CD4-positive, alpha-beta T cell treated with Interleukin-1 beta for 1 hour (primary cell): ENCODE measurements at places on chromosomes 1 and 21.

DNA sequence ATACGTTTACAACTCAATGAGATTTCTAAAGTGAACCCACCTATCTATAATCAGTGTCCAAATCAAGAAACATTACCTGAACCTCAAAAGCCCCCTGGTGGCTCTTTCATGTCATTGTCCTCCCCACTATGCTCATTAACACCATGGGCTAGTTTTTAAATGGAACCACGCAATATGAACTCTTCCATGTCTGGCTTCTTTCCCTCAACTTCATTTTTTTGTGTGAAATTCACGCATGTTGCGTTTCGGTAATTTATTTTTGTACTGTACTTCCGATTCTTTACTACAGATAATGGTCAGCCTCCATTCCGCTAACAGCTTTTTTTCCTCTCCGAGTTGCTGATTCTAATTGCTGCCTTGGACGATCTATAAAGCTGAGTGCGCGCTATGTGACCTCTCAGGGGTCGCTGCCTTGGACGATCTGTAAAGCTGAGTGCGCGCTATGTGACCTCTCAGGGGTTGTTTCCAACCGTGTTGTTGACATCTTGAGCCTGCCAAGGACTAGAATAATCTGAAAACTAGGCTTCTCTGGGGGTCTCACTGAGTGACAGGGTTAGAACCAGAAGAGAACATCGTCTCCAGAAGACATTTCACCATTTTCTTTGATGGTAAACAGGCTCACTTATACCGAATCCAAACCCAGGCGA is 1.1 kb upstream of the CACYBP start:
- peak; percentile 68 for DNase-seq

- DNase-seq = peak; percentile 13
Measured at GRCh38 chr1:156118177-156118868, 3.8 kb downstream of the LMNA start.

DNA sequence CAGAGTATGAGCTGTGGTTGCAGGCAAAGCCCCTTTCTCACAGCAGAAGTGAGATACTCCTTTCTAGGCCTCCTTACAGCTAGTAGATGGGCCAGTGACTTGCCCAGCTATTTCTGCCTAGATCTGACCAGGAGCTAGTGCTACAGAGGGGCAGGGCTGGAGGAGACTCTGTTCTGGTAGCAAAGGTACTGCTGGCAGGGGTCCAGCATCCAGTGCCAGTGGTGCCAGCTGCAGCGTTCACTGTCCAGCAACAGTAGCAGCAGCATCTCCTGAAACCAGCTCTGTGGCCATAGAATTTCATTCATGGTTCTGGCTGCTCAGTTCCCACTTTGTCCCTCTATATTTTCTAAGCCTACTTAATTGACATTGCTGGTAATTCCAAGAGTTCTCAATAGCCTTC is 62.5 kb upstream of the CNN3 start:
- no peak for DNase-seq

DNA sequence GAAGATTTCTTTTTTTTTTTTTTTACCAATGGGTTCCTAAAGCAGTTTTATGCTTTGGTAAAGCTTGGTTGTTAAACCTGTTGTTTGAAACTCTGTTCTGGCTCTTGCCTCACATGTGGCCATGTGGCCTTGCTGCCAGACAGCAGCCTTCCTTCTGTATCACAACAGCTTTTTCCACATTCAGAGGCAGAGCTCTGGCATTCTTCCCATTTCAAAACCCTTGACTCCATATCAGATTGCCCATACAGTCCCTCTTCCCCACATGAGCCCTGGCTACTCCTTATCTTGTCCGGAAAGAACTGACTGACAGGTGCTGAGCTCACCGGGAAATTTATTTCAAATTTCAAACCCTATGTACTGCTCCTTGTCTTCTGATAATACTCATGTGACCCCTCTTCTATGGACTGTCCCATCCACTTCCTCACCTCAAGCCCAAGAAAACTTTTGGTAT is 38.5 kb upstream of the LAX1 start:
- DNase-seq = no peak

GRCh38 chr1:61337037-61337436 is 254.7 kb downstream of the NFIA start:
- no peak for DNase-seq

DNA sequence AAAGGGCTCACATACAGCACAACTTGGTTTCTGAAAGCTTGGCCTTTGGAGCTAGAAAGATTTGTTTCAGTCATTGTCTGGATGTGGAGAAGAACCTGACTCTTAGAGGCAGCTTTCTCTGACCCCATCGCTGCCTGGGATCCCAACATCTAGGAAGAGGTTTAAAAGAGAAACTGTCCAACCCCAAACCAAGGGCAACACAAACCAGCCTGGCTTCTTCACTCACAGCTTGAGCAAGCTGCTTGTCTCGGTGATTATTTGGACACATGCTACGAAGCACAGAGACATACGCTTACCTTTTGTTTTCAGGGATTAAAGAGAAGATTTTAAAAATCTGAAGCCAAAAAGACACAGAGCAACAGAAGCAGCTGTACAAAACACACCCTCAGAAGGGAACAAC is 109.8 kb downstream of the ETS2 start:
- no peak for DNase-seq

DNA sequence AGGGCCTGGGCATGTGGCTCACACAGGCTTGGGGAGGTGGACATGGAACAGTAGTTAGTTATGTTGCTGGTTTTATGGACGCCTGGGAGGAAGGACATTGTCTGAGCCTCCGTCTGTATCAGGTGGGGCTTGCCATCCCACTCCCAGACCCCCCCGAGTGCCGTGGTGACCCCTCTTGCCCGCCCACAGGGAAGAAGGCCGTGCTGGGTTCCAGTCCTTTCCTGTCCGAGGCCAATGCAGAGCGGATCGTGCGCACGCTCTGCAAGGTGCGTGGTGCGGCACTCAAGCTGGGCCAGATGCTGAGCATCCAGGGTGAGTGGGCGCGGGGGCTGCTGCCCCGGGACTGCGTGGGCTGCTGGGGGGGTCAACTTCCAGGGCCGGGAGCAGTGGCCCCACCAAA is 41.7 kb downstream of the COQ8A start:
- DNase-seq = no peak

DNA sequence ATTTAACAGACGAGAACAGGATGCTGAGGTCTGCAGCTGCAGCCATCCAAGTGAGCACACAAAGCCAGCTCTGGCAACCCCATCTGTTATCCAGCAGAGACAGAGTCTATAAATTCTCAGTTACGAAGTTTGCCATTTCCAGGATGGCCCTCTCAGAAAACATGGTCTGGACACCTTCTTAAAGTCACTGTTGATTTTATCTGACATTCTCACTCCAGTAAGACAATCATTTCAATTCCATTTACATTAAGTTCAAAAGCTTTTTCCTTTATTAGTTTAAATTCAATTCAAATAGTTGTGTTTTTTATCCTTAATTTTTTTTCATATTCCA is 125.5 kb downstream of the DMRTB1 start:
- DNase-seq = no peak

DNA sequence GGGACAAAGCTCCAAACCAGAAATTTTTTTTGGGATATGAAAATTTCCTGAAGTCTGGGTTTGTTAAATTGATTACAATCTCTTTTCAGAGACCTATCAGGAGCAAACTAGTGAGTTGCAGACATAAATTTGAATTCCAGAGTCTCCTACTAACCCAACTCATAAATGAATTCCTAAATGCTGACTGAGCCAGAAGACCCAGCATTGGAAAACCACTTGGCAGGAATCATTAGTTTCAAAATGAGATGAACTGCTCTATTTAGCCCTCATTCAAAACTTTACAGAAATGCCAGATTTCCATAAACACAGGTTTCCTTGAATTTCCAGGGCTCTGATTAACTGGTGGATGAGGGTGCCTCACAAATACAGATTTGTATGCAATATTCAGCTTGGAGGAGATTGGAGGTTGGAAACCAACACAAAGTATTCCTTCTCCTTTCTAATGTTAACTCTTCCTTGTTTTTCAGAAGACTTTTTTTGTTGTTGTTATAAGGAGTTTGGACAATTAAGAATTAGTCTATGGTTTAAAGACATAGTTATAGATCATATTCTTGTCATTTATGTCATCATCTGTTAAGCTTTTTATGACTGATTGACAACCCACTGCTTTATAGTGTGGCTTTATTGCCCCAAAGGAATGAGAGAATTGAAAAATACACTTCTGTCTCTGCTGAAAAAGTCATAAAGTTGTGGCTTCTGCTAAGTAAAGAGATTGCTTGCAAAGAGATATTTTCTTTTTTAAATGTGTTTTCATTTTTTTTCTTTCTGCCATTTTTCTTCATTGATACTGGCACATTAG is 222.8 kb downstream of the HLX start:
- no peak for DNase-seq

DNA sequence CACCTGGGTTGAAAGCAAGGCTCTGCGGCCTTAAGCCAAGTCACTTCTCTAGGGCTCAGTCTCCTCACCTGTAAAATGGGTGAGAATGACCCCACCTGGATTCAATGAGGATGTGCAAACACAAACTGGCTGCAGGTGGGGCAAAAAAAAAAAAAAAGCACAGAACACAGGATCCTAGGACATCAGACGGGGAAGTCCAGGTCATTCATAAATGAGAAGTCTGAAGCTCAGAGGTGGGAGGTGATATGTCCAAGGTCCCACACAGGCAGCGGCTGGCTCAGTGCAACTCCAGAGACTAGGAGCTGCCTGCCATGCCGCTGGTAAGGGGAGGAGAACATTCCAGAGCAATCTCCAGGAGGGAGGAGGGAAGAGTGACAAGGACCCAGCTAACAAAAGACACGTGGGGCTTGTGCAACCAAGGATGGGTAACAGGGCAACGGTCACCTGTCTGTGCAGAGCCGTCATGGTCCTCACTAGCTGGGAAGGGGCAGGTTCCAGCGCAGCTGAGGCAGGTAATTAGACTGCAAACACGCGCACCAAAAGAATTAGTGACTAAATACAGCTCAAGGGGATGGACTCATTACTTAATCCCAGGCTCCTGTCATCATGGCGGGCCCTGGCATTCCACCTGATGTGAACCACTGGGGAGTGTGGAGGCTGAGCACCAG is 19.5 kb downstream of the IFFO2 start:
- no peak for DNase-seq

GRCh38 chr1:182677397-182678098 is 6.8 kb downstream of the RGS8 start:
- no peak for DNase-seq

DNA sequence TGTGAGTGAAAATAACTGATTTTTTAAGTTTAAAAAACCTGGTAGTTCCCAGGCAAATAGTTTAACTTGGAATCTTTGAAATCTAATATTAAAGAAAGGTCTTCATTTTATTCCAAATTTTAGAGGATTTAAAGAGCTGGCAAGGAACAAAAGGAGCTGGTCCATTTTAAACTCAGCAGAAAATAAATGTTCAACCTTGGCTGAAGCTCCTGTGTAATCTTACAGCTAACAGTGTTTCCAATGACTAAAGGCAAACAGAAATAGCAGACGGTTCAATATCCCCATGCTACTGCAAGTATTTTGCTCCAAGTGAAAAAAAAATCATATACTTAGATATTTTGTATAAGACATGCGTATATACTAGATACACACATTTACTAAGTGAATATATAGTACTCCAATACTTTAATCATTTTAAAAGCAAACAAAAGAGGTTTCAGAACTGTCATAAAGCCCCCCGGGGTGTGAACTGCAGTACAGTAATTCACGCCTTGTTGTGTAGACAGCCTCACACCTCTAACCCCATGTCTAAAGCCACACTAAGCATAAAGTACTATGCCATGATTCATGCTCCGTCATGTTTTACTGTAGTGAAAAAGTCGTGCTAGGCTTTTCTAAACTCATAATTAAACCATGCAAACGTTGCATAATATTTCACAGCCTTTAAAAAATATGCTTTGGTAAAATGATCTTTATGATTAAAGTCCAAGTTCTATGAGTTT is 132.2 kb downstream of the CLIC6 start:
- peak; percentile 11 for DNase-seq

- DNase-seq = no peak
Measured at GRCh38 chr1:24091971-24092482, 19.9 kb downstream of the MYOM3 start.

DNA sequence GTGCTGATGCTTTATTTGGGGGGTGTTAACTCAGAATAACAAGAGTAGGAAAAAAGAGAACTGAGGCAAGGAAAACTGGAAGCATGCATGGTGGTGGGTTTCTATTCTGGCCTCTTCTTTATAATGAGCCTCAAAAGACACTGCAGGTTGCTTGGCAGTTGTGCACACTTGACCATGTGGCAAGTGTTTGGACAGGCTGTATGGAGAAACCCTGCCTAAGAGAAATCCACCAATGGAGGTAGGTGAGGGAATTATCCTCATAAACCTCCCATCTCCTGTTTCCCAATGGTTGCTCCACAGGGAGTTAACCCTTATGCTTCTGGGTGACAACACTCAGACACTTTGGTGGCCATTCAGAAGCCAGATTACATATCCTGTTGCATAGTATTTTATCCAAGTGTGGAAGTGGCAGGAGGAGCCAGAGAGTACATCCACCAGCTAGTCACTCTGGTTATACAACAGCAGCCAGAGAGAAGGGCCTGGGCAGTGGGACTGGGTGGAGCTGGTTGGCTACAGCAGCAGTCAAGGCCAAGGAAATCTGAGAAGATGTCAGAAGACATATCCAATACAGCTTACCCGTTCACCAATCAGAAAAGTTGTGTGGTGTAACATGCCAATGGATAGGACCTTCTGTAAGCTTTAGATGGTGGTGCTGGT is 16.4 kb upstream of the VASH2 start:
- no peak for DNase-seq

DNA sequence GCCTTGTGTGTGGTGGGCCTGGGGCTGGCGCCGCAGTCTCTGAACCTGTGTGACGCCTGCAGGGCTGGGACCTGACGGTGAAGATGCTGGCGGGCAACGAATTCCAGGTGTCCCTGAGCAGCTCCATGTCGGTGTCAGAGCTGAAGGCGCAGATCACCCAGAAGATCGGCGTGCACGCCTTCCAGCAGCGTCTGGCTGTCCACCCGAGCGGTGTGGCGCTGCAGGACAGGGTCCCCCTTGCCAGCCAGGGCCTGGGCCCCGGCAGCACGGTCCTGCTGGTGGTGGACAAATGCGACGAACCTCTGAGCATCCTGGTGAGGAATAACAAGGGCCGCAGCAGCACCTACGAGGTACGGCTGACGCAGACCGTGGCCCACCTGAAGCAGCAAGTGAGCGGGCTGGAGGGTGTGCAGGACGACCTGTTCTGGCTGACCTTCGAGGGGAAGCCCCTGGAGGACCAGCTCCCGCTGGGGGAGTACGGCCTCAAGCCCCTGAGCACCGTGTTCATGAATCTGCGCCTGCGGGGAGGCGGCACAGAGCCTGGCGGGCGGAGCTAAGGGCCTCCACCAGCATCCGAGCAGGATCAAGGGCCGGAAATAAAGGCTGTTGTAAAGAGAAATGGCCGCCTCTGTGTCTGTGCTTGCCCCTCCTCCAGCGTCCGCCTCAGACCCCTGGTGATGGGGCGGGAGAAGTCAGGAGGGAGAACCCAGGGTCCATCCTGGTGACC is 788 bp downstream of the ISG15 start:
- peak; percentile 42 for DNase-seq

GRCh38 chr1:214330222-214330621 is 49.3 kb downstream of the SMYD2 start:
- no peak for DNase-seq

GRCh38 chr1:45490121-45490625 is 790 bp downstream of the TESK2 start:
- no peak for DNase-seq

- DNase-seq = no peak
Measured at GRCh38 chr1:221625026-221625425, 116.9 kb downstream of the DUSP10 start.
